ENCODE measurements at places on chromosomes 7 and 10.

GRCh38 chr7:24496036-24496435, 77.2 kb upstream of the PALS2 start:
- no peak for DNase-seq

DNA sequence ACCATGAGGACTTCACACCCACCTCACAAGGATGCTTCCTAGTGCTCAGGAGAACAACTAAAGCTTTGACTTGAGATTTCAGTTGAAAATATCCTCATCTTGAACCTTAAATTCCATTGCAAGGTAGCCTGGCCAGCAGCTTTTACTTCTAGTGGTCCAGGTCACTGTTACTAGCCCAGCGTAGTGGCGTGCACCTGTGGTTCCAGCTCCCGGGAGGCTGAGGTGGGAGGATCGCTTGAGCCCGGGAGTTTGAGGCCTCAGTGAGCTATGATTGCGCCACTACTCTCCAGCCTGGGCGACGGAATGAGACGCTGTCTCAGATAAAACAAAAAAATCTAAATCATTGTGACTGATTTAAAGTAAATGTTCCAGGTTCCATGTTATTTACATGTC, 28.3 kb upstream of the PRKAR1B start:
- no peak for DNase-seq

- no peak for DNase-seq
Observed at GRCh38 chr10:71638064-71638821, 81.3 kb downstream of the C10orf105 start.

GRCh38 chr10:98323221-98324164, 55.5 kb upstream of the LOXL4 start:
- DNase-seq, result no peak

- DNase-seq, result no peak
Observed at GRCh38 chr10:22429981-22430421, 84.7 kb downstream of the SPAG6 start.

DNA sequence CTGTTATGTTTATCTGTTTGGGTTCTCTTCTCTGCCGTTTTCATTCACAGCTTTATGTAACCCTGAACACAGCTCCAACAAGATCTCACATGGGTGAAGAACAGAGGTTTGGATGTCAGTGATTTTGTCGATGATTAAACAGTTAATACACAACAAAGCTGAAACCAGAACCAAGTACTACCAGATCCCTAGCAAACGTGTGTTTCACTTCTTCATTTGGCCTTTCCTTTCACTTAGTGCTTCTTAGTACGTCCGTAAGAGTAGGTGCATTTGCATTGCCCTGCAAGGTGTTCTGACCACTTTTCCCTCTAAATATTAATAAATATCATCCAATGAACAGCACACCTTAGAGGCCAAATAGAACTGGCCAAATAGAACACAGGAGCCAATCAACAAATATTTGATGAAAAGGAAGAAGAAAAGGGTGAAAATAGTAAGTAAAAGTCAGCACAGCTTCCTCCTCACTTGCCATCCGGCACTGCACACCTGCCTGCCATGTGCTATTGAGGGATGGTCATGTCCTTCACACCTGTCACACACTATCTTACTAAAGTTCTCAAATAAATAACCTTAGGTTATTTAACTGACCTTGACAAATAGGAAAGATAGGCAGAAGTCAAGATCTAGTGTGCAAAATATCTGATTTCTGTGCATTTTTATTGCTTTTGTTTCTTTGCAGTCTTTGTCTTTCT, 252.6 kb upstream of the ANKRD30A start:
- DNase-seq, result no peak

DNA sequence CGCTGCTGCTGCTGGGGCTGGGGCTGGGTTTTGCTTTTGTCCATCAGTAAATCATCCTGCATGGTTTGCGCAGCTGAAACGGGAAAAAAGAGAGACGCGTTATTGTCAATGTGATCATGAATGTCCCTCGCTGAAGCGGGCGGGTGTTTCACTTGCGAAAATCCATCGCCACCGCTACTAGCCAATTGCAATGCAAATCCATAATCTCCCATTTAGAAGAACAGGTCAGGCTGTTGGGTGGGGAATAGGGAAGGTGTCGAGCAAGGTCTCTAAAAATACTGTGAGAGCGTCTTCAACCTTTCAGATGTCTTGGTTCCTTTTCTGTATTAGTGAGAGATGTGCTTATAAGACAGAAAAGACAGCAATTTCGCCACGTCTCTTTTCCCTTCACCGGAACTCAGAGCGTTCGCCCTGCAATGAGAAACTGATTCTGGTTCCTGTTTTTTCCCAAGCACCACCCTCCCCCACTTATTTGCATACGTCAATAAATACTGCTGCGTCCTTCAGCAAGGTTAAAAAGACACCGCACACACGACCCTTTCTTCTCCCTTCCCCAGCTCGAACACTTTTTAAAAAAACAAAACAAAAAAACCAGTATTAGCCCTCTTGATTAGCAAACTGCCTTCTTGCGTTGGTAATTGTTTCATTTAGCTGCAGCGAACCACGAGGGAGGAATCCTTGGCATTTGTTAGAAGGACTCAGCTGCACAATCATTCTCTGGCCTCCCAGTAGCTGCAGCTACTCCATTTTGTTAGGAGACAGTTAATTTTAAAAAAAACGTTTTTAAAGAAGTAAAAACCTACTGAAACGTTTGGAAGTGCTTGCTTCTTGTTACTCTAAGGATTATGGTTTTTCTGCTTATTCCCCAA, 50.4 kb downstream of the CPEB3 start:
- peak; percentile 20 for DNase-seq

- no peak for DNase-seq
Observed at GRCh38 chr10:24344279-24344678, 135.3 kb downstream of the KIAA1217 start.

DNA sequence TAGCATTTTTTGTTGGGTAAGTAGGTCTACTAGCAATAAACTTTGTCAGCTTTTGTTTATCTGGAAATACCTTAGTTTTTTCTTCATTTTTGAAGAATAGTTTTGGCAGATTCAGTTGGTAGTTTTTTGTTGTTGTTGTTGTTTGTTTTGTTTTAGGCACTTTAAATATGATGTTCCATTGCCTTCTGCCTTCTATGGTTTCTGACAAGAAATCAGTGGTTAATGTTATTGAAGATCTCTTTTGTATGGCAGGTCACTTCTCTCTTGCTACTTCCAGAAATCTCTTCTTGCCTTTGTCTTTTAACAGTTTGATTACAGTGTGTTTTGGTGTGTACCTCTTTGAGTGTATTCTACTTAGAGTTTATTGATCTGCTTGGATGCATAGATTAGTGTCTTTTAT, 41.8 kb upstream of the ZNF365 start:
- no peak for DNase-seq

DNA sequence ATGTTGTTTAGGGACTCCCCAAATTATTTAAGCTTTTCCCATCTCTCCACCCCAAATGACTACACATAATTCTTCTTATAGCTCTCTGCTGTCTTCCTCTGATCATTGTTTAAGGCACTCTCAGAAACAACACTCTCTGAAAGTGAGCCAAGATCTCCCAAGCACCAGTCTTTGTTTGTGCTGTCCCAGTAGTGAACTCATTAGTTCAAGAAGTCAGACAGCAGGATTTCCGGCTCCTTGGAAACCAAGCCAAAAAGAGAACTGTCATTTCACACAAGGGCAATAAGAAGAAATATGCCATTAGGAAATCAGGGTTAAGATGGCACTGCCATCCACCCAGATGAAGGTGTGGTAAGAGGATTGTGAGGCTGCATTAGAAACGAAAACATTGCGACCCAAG, 83.1 kb downstream of the FZD1 start:
- no peak for DNase-seq

All from T-cell (primary cell).